ENCODE measurements at places on chromosomes 16 and 17.

DNA sequence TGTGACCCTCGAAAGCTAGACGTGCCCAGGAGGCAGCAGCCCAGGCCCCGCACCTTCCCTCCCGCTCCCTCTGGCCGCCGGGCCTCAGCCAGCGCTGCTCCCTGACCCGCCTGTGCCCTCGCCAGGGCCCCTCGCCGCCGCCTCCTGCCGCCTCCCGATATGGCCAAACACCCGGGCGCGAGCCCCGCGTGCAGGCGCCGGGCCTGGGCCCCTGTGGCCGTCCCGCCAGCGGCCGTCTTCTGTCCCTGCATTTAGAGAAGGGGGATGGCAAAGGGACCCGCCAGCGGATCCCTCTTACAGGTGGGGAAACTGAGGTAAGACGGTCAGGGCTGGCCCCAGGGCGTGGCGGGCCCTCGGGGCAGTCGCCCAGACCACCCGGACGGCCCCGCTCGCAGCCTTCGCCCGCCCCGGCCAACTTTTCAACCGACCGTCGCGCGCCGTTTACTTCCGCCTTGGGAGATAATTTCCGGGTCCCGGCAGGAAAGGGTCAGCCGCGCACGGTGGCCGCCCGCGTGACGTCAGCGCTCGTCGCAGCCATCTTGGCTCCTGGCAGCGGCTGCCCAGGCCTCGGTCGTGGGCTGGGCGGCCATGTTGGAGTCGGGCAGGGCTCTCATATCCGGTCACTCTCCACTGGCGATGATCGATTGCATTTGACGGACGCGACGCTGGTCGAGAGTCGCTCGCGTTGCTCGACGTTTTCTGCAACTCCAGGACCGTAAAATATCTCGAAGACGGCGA, 7.0 kb upstream of the GNG13 start:
- peak; percentile 76 for DNase-seq

DNA sequence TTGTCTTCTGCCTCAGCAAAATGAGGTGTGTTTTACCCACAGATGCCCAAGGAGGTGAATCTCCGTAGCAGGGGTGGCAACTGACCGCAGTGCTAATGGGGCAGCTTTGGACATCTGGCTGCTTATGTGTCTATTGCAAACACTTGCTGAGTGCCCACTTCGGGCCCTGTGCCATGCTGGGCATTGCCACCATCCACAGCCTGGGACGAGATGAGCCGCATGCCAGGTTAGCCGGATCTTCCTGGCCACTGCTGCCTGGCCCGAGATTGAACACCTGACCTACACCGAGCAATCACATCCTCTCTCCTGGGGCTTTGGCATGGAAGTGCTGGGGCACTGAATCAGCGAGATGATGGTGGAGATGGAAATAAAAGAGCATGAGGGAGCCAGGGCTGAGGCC, 238.7 kb downstream of the GSG1L start:
- DNase-seq: no peak

GRCh38 chr16:17356243-17356933, 114.4 kb downstream of the XYLT1 start:
- DNase-seq: no peak

DNA sequence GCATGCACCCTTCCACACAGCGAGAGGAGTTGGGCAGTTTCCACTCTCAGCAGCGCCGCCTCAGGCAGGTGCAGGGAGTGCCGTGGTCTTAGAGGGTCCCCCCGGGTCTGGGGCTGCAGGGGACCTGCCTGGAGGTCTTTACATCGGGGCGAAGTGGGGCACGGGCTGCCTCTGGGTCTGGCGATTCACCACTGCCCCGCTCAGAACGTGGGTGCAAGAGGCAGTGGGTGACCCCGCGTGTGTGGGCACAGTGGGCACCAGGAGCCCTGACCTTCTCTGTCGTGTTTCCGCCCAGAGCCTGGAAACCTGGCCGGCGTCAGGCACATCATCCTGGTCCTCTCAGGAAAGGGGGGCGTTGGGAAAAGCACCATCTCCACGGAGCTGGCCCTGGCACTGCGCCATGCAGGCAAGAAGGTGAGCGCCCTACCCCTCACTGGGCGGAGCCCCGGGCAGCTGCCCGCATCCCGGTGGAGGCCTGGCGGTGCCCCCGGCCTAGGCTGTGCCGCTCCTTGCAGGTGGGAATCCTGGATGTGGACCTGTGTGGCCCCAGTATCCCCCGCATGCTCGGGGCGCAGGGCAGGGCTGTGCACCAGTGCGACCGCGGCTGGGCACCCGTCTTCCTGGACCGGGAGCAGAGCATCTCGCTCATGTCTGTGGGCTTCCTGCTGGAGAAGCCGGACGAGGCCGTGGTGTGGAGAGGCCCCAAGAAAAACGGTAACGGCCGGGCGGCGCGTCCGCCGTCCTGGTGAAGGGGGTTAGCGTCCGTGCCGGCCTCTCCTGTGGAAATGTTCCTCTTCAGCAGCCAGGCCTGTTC, 3.7 kb downstream of the NUBP2 start:
- DNase-seq: no peak

GRCh38 chr17:35808240-35808961, 883 bp upstream of the TAF15 start:
- no peak for DNase-seq

DNA sequence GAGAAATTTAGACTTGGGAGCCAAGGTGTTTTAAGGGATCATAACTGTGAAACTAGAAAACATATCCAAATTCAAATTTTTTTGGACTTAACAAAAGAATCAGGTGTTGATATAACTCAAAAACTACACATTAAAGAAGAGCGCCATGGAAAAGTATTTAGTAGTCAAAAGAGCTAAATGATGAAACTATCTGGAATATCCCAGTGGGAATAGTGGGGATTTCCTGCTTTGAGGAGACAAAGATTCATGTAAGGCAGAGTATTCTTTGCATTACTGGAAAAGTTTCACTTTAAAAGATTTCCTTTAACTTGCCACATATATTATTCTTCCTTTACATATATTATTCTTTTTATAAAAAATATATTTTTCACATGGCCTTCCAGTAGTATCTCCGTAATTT, 40.3 kb upstream of the VPS4A start:
- no peak for DNase-seq

All from activated T-helper 9 cell treated with anti-CD3 and anti-CD28 coated beads, Interleukin-2, amount 50 U/mL, for 16 hours (primary cell).